ENCODE measurements at places on chromosomes 4 and X. TPM values are rescaled to one million over a fixed set of nuclear protein-coding genes. Genes with fewer than 3 reads are reported as not detected.

Gene GLRA2
- total RNA-seq = 0.22 TPM

Gene CFP
- 7.3 TPM for total RNA-seq

Gene GUCY1B1
- 15.5 TPM for total RNA-seq

Gene VEGFC
- total RNA-seq = 17.0 TPM

Gene SORBS2
- 101 TPM for total RNA-seq

Gene PAGE4
- not detected for total RNA-seq

Gene CT45A3
- not detected for total RNA-seq

Gene TEX13B
- total RNA-seq = not detected

Gene GIMD1
- not detected for total RNA-seq

Data from sciatic nerve (tissue), 2 donors.